Heart left ventricle (tissue), 16 donors: ENCODE measurements at places on chromosomes 7 and 10. TPM values are rescaled to one million over a fixed set of nuclear protein-coding genes. Genes with fewer than 3 reads are reported as not detected.

Gene GRID1
- total RNA-seq: 1.1 TPM

Gene GDF10
- total RNA-seq: 0.36 TPM

Gene ZNF716
- total RNA-seq: not detected

Gene UTF1
- not detected for total RNA-seq

Gene PWWP2B
- total RNA-seq: 15.3 TPM

Gene PNLIPRP2
- total RNA-seq: not detected

Gene PHKG1
- 19.9 TPM for total RNA-seq

Gene GPR26
- total RNA-seq: not detected

Gene FANK1
- total RNA-seq: 0.40 TPM

Gene ITIH2
- not detected for total RNA-seq

Gene NOLC1
- 36.1 TPM for total RNA-seq

Gene TBXAS1
- 3.5 TPM for total RNA-seq

Gene MKX
- total RNA-seq: 0.64 TPM

Gene TMEM229A
- total RNA-seq: not detected

Gene AKR1B15
- not detected for total RNA-seq

Gene CNPY1
- total RNA-seq: not detected

Gene NPY4R2
- total RNA-seq: not detected

Gene MACC1
- total RNA-seq: 1.3 TPM
